ENCODE measurements at places on chromosomes 12 and 14. TPM values are rescaled to one million over a fixed set of nuclear protein-coding genes. Genes with fewer than 3 reads are reported as not detected.

- H3K36me3 ChIP-seq: no peaks in the 10 kb centered on the region
- H3K27me3 ChIP-seq: no peaks in the 10 kb centered on the region
- peak overlapping the region; percentile 12 for H3K27ac ChIP-seq
Measured at GRCh38 chr12:122880668-122881067, 15.3 kb downstream of the VPS37B start.

DNA sequence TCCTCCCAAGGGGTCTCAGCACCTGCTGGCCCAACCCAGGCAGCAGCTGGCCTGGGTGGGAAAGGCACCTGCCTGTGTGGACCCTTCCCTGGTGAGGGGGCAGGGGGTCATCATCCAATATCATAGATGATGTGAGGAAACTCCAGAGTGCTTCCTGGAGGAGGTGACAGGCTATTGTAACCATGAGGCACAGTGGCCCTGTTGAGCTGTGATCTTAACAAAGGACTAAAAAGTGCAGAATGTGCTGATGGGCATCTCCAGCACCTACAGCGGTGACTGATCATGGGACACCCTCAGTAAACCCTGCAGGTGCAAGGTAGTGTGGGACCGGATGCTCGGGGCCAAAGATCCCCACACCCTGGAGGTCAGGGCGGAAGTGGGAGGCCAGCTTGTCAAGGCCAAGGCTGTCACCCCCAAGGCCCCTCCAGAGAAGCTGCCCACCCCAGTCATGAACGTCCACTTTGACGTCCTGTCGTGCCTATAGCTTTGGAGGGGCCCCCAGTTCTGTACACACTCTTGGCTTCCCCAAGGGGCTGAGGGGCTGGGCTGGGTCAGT lies 7.5 kb downstream of the MMP17 start:
- H3K27me3 ChIP-seq: peaks cover 1% of the 10 kb centered on the region
- H3K4me3 ChIP-seq: no peak overlapping the region
- DNase-seq: no peak
- no peak overlapping the region for H3K27ac ChIP-seq

GRCh38 chr14:88937706-88938105 lies 113.3 kb downstream of the TTC8 start:
- DNase-seq: no peak
- no peaks in the 10 kb centered on the region for H3K4me1 ChIP-seq
- no peak overlapping the region for H3K27ac ChIP-seq
- no peaks in the 10 kb centered on the region for H3K27me3 ChIP-seq
- no peaks in the 10 kb centered on the region for H3K36me3 ChIP-seq

GRCh38 chr12:30796313-30796780 lies 41.6 kb upstream of the CAPRIN2 start:
- peaks cover 18% of the 10 kb centered on the region for H3K4me1 ChIP-seq
- DNase-seq: peak; percentile 6
- H3K27me3 ChIP-seq: no peaks in the 10 kb centered on the region
- H3K27ac ChIP-seq: no peak overlapping the region
- peak overlapping the region; percentile 48 for H3K4me3 ChIP-seq

- H3K27me3 ChIP-seq: no peaks in the 10 kb centered on the region
- H3K27ac ChIP-seq: no peak overlapping the region
- DNase-seq: no peak
- no peak overlapping the region for H3K4me3 ChIP-seq
- no peaks in the 10 kb centered on the region for H3K36me3 ChIP-seq
Measured at GRCh38 chr12:24087294-24087693, 137.8 kb upstream of the SOX5 start.

GRCh38 chr14:81276073-81277069 lies 55.6 kb upstream of the GTF2A1 start:
- no peak overlapping the region for H3K27ac ChIP-seq
- no peaks in the 10 kb centered on the region for H3K27me3 ChIP-seq

- no peaks in the 10 kb centered on the region for H3K27me3 ChIP-seq
- no peak for DNase-seq
- no peak overlapping the region for H3K27ac ChIP-seq
- H3K4me1 ChIP-seq: no peaks in the 10 kb centered on the region
- no peaks in the 10 kb centered on the region for H3K36me3 ChIP-seq
Measured at GRCh38 chr12:119432949-119433348, 98.4 kb downstream of the CCDC60 start.

- H3K4me3 ChIP-seq: no peak overlapping the region
- H3K4me1 ChIP-seq: peaks cover 56% of the 10 kb centered on the region
- H3K36me3 ChIP-seq: no peaks in the 10 kb centered on the region
- no peak for DNase-seq
- no peak overlapping the region for H3K27ac ChIP-seq
Measured at GRCh38 chr14:95147597-95147996, 9.7 kb downstream of the DICER1 start.

DNA sequence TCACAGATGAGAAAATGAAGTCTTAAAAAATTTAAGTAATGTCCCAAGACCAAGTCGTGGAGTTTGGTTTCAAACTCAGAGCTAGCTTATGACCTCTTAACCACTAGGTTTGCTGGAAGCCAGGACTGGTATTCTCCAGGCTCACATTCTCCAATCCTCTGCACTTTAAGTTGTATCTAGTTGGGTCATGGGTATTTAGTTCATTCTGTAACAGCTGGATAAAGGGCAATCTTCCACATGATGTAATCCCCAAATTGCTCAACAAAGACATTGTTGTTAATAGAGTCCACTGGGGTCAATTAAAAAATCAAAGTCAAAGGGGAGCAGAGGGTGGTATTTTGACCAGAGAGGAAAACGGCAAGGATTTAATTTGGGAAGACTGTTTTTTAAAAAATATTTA lies 17.8 kb upstream of the GAS2L3 start:
- DNase-seq: no peak
- no peaks in the 10 kb centered on the region for H3K36me3 ChIP-seq
- H3K4me1 ChIP-seq: no peaks in the 10 kb centered on the region
- H3K27me3 ChIP-seq: no peaks in the 10 kb centered on the region
- no peak overlapping the region for H3K4me3 ChIP-seq

DNA sequence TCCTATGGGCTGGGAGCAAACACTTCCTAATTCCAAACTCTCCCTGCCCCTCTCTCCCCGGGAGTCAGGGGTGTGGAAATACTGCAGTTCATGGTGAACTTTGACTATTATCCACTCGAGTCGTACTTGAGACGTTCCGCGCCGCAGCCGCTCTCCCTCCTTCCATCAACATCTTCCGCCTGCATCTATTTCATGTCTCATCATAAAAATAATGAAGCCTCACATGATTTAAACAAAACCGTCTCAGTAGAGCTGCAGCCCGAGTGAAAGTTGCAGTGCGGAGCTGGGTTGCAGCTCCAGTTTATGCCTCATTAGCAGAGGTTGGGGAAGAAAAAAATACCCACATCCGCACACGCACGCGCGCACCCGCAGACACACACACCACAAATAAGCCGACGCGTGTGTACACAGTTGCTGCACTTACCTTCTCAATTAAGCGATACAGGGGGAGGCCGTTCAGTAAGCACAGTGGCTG lies 283 bp downstream of the LMO3 start:
- peaks cover 13% of the 10 kb centered on the region for H3K4me1 ChIP-seq
- no peaks in the 10 kb centered on the region for H3K27me3 ChIP-seq
- peak; percentile 77 for DNase-seq
- peak overlapping the region; percentile 97 for H3K27ac ChIP-seq

DNA sequence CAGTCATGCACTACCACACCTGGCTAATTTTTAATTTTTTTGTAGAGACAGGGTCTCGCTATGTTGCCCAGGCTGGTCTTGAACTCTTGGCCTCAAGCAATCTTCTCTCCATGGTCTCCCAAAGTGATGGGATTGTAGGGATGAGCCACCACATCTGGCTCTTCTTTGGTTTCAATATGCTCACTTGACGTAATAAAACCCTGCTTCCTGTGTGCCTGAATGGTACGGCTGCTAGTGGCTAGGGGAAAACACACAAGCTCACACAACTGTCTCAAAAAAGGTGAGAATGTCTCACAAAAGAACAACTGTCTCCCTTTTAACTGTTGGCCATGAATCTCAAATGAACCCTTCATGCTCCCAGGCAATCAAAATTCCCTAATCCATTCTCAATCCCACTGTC lies 15.0 kb downstream of the C1S start:
- no peaks in the 10 kb centered on the region for H3K27me3 ChIP-seq
- H3K4me3 ChIP-seq: no peak overlapping the region
- H3K27ac ChIP-seq: no peak overlapping the region
- H3K36me3 ChIP-seq: no peaks in the 10 kb centered on the region
- H3K4me1 ChIP-seq: peaks cover 20% of the 10 kb centered on the region

- no peak overlapping the region for H3K4me3 ChIP-seq
- no peak overlapping the region for H3K27ac ChIP-seq
- H3K4me1 ChIP-seq: no peaks in the 10 kb centered on the region
Measured at GRCh38 chr12:85662207-85662602, 174.0 kb downstream of the RASSF9 start.

- peak within 1 kb of the TSS; percentile 74 for H3K4me3 ChIP-seq
- no peaks in the 10 kb centered on the region for H3K27me3 ChIP-seq
- DNase-seq: peak; percentile 74
Measured at GRCh38 chr12:106138633-106139421, at the start of gene NUAK1. NUAK1 (minus strand) TSS chr12:106138954; CDS start chr12:106138653, 301 bp downstream.

DNA sequence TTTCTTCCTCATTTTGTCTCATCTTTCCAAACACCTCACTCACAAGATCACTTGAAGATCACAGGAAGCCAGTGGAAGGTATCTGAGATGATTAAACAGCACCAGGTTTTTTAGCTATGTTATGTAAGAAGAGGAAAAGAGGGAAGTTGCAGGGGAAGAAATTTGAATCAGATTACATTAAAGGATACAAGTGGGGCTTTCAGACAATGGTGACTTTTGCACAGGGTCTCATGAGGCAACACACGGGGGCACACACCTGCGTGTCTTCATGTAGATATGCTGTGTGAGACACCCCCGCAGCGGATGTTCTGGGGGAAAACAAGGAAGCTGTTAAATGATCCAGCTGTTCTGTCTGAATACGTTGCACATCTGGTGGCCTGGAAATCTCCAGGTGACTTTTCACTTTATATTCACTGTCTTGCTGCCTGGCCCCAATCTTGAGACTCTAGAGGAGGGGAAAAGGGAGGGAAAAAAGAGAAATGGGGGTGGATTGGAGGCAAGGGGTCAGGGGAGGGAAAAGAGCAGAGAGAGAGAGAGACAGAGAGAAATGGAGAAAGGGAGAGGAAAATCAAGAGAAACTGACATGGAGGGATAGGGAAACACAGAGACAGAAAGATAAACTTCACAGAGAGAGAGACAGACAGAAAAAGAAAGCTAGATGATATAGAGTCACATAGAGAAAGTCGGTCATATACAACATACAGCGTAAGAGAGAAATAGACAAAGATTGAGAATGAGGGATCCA lies 36.3 kb upstream of the PPP1CC start:
- DNase-seq: no peak
- H3K27ac ChIP-seq: no peak overlapping the region
- H3K27me3 ChIP-seq: no peaks in the 10 kb centered on the region
- H3K4me1 ChIP-seq: no peaks in the 10 kb centered on the region
- H3K36me3 ChIP-seq: no peaks in the 10 kb centered on the region
- no peak overlapping the region for H3K4me3 ChIP-seq

GRCh38 chr12:60308366-60308991 lies 712.6 kb downstream of the SLC16A7 start:
- DNase-seq: no peak
- no peak overlapping the region for H3K4me3 ChIP-seq
- H3K27ac ChIP-seq: no peak overlapping the region
- H3K27me3 ChIP-seq: no peaks in the 10 kb centered on the region
- H3K4me1 ChIP-seq: no peaks in the 10 kb centered on the region

GRCh38 chr14:96177766-96178375 lies 26.8 kb upstream of the BDKRB2 start:
- H3K4me3 ChIP-seq: no peak overlapping the region
- DNase-seq: no peak
- no peaks in the 10 kb centered on the region for H3K27me3 ChIP-seq
- peaks cover 23% of the 10 kb centered on the region for H3K4me1 ChIP-seq
- no peak overlapping the region for H3K27ac ChIP-seq
- H3K36me3 ChIP-seq: no peaks in the 10 kb centered on the region

DNA sequence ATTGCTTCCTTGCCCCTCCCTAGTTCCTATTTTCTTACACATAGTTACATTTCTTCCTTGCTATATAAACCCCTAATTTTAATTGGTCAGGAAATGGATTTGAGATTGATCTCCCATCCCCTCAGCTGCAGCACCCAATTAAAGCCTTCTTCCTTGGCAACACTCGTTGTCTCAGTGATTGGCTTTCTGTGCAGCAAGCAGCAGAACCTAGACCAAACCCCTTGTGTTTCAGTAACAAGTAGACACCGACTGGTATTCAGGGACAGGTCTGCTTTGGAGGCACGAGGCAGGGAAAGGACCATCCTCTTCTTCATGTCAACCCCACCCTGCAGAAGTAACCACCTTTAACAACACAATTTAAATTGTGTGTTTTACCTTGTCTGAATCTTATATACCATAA lies 152.6 kb downstream of the RPAP3 start:
- no peak overlapping the region for H3K27ac ChIP-seq
- DNase-seq: no peak
- H3K4me1 ChIP-seq: no peaks in the 10 kb centered on the region

DNA sequence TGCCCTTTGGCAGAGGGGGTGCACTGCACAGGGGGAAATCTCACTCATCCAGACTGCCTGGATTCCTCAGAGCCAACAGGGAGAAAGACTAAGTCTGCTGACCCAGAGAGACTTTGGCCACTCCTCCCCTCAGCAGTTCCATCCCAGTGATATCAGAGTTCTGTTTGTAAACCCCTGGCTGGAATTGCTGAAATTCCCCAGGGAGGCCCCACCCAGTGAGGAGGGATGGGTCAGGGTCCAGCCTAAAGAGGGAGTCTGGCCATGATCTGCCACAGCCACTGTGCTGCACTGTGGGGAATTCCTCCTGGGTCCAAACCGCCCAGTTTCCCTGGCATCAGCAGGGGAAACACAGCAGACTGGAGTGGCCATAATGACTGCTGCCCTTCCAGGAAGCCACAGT lies 54.9 kb upstream of the USP15 start:
- H3K36me3 ChIP-seq: no peaks in the 10 kb centered on the region
- no peak for DNase-seq
- no peak overlapping the region for H3K4me3 ChIP-seq
- H3K4me1 ChIP-seq: no peaks in the 10 kb centered on the region
- H3K27me3 ChIP-seq: no peaks in the 10 kb centered on the region

GRCh38 chr14:36394593-36394992 lies 74.2 kb upstream of the MBIP start:
- H3K36me3 ChIP-seq: no peaks in the 10 kb centered on the region
- peaks cover 23% of the 10 kb centered on the region for H3K4me1 ChIP-seq
- DNase-seq: peak; percentile 60
- H3K27ac ChIP-seq: peak overlapping the region; percentile 45

DNA sequence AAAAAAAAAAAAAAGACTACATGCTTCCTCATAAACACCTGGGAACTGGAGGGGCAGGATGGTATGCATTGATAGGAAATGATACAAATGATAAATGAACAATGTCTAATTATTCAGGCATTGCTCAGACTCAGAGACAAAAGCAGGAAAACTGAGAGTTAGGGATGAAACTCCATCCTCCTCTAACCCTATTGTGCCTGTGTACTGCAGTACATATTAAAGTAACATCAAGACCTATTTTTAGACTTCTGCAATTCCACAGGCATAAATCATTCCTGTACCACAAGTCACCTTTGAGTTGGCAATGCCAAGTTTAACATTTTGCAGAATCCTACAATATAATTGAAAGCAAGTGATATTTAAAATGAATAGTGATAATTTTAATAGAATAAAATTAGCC lies 156.5 kb upstream of the USP15 start:
- H3K27ac ChIP-seq: no peak overlapping the region
- DNase-seq: no peak
- H3K36me3 ChIP-seq: no peaks in the 10 kb centered on the region

INHBC gene
- 0.54 TPM for total RNA-seq

PLEKHH1 gene
- 239 TPM for total RNA-seq
